ENCODE measurements at places on chromosomes 13 and 19. TPM values are rescaled to one million over a fixed set of nuclear protein-coding genes. Genes with fewer than 3 reads are reported as not detected.

WDR87 gene
- not detected for total RNA-seq

ACTMAP gene
- 5.2 TPM for total RNA-seq

DNA sequence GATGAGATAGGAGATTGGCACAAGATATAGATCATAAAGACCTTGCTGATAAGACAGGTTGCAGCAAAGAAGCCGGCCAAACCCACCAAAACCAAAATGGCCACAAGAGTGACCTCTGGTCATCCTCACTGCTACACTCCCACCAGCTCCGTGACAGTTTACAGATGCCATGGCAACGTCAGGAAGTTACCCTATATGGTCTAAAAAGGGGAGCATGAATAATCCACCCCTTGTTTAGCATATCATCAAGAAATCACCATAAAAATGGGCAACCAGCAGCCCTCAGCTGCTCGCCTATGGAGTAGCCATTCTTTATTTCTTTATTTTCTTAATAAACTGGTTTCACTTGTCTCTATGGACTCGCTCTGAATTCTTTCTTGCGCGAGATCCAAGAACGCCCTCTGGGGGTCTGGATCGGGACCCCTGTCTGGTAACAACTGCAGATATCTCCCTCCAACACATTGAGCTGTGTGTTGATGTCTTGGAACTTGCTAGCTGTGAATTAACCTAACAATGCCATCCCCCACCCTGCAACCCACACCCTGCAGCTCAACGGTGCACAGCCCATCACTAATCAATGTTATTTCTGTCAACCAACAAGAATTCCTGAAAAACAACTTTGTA is 27.1 kb upstream of the GRTP1 start:
- no peak for DNase-seq

- DNase-seq: no peak
Observed at GRCh38 chr19:10737722-10738121, 19.8 kb downstream of the DNM2 start.

DNA sequence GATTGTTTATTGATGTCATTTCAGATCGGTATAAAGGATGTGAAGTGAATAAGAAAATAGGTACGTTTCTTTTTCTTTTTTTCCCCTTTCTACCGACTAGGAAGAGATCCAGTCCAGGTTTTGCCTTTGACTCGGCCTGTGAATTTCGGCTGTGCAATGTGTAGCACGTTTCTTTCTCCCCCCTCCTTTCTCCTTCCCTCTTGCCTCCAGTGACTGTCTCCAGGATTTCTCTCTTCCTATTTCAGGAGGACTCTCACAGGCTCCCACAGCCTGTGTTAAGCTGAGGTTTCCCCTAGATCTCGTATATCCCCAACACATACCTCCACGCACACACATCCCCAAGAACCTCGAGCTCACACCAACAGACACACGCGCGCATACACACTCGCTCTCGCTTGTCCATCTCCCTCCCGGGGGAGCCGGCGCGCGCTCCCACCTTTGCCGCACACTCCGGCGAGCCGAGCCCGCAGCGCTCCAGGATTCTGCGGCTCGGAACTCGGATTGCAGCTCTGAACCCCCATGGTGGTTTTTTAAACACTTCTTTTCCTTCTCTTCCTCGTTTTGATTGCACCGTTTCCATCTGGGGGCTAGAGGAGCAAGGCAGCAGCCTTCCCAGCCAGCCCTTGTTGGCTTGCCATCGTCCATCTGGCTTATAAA is at the start of gene GPC6:
Gene GPC6, plus strand, starts transcription at position 185 of the 657 bp plus-strand sequence.
- DNase-seq: no peak

GRCh38 chr13:48086272-48086671 is 8.6 kb downstream of the MED4 start:
- no peak for DNase-seq

- DNase-seq: no peak
Observed at GRCh38 chr13:44281252-44282000, 92.2 kb upstream of the SERP2 start.

All from Right ventricle myocardium superior (tissue), 1 donor.